CD4-positive, alpha-beta T cell treated with Interleukin-6 at 100 ng/mL for 8 hours (primary cell): ENCODE measurements at places on chromosomes 4 and X.
A peak's percentile ranks its signal among the peaks of the same experiment; 100 is the strongest.

DNA sequence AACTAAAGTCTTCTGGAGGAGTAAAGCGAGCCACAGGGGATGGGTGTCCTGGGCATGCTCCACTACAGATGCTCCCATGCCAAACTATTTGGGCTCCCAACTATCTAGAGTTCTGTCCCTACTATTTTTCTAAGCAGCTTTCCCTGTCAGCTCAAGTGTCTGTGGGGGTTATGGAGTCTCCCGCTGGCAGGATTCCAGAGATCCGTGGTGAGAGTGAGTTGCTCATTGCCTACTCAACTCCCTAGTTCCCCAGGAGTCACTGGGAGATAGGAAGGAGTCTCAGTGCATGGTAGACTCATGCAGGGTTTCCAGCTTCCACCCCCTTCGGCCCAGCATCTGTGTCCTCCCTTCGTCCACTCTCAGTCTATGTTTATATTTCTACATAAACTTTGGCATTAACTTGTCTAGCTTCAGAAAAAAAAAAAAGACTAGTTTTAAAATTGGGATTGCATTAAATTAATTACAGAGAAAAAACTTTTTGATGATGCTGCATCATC lies 55.1 kb upstream of the INPP4B start:
- no peak for DNase-seq

DNA sequence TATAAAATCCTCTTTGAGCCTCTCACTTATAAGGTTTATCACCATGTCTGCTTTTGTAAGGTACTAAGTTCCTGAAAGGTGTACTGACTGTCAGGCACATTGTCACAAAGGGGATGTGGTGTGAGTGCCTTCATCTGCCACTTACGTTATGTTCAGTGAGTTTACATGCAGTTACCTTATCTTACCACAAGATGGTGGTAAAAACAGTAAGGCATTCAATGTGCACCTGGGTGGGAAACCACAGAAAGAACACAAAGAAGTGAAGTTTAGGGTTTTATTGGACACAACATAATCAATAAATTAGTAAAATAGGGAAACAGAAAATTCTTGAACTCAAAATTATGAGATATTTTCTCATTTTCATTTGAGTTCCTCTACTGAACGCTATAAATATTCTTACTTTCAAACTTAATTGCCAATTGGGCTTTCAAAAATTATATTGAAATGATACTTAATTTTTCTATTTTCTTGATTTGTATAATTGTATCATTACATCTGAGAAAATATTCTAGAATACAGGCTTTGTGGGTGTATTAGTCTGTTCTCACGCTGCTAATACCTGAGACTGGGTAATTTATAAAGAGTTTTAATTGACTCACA lies 650.8 kb downstream of the PCDH7 start:
- DNase-seq: no peak

DNA sequence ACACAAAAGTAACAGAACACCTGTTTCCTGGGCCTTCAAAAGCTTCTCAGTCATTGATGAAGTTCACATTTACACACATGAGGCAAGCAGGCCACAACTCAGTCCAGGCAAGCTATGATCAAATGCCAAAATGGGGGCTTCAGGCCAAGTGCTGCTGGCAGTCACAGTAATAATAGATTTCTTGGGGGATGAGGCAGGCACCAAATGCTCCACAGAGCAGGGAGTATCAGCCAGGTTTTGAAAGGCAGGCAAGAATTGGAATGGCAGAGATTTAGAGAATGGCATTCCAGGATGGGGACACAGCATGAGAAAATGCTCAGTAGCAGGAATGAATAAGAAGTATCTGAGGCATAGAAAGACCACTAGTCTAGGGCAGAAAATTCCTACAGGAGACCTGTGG lies 52.8 kb downstream of the GRIA3 start:
- DNase-seq: no peak

DNA sequence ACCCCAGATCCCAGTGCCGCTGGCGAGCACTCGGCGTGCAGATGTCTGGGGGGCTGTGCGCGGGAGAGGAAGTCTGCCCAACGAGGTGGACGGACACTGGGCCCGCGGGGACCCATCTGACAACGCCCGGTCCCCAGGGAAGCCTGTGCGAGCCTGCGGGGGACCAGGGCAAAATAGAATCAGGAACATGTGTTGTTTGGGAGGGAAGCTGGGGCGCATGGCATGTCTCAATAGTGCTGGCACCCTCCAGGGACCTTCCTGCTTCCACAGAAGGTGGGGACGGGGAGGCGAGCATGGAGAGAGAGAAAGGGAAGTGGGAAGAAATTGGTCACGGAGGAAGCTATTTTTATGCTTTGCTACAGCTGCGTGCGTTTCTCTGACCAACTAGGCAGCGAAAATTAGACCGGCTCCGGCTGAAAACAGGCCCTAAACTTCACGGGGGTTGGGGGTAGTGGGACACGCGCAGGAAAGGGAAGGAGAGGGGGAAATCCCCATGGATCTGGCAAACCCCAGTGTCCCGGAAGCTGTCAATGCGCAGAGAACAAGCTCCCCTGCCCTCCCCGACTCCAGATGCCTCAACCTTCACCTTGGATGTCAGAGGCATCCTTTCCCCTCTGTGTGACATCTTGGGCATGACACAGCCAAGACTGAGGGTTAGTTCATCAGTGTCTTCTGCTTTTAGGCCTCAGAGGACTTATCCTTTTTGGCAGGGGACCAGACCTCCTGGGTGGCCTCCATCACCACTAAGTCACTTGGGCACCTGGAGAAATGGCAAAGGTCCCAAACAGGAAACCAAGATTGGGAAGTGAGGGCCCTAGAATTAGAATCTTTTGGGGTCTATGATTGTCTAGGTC lies 169.8 kb upstream of the BCOR start:
- DNase-seq: no peak

DNA sequence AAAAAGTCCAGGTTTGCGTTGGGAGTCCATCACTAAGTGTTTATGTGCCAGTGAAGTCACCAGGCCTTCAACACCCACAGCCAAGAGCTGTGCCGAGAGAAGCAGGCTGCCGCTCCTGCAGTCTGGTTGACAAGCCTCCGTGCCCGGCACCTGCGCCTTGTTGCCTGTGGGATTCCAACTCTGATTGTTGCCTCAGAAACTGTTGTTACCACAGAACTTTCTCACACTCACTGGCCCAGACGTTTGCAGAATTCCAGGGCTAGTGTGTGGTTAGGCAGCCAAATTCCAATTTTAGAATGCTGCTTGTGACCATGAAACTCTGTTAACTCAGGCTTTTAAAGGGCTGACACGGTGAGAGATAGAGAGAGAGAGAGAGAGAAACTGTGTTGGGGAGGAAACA lies 119.5 kb upstream of the LIMCH1 start:
- no peak for DNase-seq

DNA sequence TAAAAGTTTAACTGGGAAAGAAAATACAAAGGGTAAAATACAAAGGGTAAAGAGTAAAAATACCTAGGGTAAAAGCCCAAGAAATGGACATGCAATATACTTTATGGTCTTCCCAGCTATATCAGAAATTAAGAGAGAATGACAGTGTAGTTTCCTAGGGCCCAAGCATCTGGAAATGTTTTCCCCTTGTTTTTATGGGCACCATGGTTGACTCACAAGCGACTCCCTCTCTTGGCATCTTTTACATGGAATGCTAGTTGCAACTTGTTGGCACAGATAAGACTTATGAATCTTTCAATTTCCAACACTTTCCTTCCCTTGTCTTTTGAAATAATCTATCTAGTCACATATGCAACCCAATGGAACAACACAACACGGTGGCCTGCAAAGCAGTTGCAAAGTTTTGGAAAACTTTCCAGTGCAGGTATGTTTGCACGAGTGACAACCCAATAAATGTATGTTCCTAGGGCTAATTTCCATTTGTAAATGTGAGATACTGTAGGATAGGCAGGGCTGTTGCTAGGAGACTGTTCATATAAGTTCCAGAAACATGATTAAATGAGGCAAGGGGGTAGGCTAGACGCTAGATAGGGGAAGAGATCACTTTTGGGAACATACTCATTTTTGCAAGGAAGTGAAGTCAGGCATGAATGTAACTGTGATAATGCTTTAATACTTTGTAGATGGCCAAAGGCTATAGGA lies 36.4 kb upstream of the CWH43 start:
- no peak for DNase-seq

GRCh38 chr4:121255986-121256750 lies 92.0 kb upstream of the TNIP3 start:
- peak; percentile 60 for DNase-seq

- no peak for DNase-seq
Observed at GRCh38 chrX:109751698-109752097, 18.6 kb upstream of the ACSL4 start.
